Osteoblast (primary cell): ENCODE measurements at places on chromosomes 7 and 10. TPM values are rescaled to one million over a fixed set of nuclear protein-coding genes. Genes with fewer than 3 reads are reported as not detected.

Gene PON1
- not detected in 2 replicates for total RNA-seq

Gene TIAL1
- total RNA-seq: 53.6 TPM in 2 replicates

DNA sequence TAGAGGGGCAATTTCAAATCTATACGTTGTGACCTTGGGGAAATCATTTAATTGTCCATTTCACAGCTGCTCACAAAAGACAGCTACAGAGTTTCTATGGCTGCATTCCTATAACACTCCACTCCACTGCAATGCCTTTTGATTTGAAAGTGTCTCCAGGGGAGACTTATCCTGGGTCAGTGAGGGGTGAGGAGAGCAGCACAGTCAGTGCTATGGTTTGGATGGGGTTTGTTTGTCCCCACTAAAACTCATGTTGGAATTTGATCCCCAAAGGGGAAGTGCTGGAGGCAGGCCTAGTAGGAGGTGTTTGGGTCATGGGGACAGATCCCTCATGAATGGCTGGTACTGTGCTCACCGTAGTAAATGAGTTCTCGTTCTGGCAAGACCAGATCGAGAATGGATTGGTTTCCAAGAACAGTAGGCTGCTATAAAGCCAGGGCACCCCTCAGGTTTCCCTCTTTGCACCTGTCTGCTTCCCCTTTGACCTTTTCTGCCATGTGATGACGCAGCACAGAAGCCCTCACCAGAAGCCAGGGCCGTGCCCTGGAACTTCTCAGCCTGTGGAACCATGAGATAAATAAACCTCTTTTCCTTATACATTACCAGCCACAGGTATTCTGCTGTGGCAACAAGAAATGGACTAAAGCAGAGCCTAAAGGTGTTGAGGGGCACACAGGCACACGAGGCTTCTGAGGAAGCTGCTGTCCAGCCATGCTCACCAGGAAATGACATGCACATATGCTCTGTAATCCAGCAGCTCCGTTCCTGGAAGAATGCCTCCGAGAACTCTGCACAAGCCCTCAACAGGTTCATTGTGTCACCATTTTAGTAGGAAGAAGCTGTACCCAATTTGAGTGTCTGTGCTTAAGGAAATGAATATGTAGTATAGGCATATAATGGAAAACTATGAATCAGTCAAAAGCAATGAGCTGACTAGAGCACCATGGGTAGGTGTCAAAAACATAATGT is 5.0 kb upstream of the PAPOLB start:
- DNase-seq: peak; percentile 54
- H3K27me3 ChIP-seq: no peaks in the 10 kb centered on the region
- H3K4me3 ChIP-seq: no peak overlapping the region
- no peak overlapping the region for H3K27ac ChIP-seq
- H3K36me3 ChIP-seq: no peaks in the 10 kb centered on the region

DNA sequence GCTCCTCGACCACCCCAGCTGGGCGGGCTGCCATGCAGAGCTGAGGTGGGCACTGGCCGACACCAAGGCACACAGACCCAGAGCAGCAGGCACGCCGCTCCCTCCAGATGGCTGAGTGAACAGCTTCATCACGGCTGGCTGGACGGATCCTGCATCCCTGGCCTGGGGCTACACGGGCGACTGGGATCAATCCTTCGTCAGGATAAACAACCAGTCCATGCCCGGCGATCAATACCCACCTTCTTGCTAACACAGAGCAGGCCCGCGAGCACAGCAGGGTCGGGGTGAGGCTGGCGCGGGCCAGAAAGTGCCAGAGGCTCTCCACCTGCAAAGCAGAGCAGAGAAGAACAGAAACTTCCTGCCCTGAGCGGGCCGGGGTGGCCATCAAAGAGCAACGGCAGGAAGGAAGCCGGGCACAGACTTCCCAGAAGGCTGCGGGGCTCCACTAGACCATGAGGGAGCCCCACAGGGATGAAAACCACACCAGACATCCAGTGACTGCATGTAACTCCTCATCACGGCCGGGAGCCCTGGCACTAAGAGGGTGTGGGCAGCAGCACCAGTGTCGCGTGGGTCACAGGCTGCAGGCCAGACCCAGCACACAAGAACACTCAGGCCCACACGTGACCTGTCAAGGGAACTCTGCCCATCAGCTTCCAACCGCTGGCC is 166.4 kb downstream of the MAD1L1 start:
- no peak for DNase-seq
- no peaks in the 10 kb centered on the region for H3K4me1 ChIP-seq
- H3K4me3 ChIP-seq: no peak overlapping the region
